Activated T-cell treated with anti-CD3 and anti-CD28 coated beads, Interleukin-2, amount 50 U/mL, for 72 hours (primary cell): ENCODE measurements at places on chromosomes 2 and 18. TPM values are rescaled to one million over a fixed set of nuclear protein-coding genes. Genes with fewer than 3 reads are reported as not detected.

GRCh38 chr2:37851428-37851827, 73.7 kb upstream of the RMDN2 start:
- no peak for DNase-seq

- DNase-seq, result no peak
Measured at GRCh38 chr2:22002066-22002465, 878.3 kb downstream of the TDRD15 start.

NEU2 gene
- not detected for total RNA-seq

DNA sequence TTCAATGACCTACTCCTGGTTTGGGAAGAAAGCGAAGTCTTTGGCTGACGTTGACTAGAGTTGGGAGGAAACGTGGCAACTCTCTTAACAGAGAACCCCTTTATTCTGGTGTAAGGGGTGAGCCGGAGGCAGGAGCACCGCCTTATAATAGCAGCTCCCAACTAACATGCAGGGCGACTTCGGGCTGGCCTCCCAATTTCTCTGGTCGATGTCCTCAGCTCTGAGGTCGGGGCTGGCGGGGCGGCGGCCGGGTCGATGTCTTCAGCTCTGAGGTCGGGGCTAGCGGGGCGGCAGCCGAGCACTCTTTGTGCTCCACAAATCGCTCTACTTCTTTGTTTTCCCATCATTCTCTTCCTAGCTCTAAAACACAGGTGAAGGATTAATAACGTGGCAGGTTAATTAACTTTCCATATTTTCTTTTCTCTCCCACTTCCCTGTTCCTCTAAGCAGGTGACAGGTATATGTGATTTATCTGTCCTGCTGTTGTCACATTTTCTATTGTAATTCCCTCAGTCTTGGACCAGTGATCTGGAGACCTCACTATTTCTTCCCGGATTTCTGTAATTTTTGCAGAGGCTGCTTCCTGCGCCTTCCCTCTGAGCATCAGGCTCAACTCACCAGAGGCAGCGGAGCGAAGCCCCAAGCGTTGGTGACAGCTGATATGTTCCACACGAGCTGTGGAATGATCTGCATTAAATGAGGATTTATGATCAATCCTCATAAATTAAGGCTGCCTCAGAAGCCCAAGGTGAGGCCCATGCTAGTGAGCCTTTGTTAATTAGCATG, 64.3 kb downstream of the ACKR3 start:
- DNase-seq, result no peak

PRSS56 gene
- 0.39 TPM for total RNA-seq
